Mucosa of descending colon (tissue), 3 donors: ENCODE measurements at places on chromosomes 4 and X. TPM values are rescaled to one million over a fixed set of nuclear protein-coding genes. Genes with fewer than 3 reads are reported as not detected.
A peak's percentile ranks its signal among the peaks of the same experiment; 100 is the strongest.

Gene GAGE1
- total RNA-seq = not detected

Gene CSAG3
- not detected for total RNA-seq

Gene AFF2
- total RNA-seq = not detected

Gene LYAR
- total RNA-seq = 12.9 TPM

DNA sequence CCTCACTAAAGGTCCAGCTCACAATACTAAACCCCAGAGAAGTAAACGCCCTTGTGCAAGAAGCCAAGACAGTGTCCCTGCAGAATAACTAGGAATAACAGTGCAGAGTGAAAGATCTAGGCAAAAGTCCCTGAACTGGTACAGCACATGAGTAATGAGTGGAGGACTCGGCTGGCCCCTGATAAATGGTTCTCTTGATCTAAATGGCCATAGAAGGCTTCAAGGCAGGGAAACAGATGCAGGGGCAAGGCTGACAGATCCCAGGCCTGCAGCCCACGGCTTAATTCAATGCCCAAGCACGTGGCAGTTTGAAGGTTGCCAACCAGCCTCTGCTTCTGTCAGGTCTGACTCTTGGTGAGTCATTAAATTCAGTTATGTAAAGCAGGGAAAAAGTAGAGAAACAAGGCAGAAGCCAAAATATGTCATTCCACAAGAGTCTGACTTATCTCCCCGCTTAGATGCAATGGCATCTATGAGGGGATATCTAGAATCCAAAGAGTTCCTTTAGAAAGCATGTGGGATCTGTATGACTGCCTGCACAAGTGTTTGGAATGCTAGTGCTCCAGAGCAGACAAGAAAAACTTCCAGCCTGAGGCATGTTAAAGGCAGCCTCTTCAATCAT is 121.3 kb downstream of the PRDM5 start:
- DNase-seq = no peak

DNA sequence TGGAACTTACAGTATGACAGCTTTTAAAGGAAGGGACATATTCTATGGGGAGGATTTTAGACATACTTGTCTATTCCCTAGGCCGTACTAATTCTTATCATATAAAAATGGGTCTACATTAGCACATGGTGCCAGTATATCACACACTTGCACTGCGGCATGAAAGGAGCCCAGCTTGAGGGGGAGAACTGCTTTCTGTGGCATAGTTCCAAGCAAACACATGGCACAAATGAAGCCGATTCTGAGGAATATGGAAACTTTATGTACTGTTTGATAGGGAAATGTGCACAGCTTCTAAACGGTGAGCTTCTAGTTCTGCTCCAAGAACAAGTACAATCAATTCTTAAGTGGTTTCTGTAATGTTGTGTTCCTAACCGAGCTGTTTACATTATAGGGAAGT is 675.6 kb upstream of the FTHL17 start:
- DNase-seq = no peak

Gene SCML1
- total RNA-seq = 12.9 TPM

DNA sequence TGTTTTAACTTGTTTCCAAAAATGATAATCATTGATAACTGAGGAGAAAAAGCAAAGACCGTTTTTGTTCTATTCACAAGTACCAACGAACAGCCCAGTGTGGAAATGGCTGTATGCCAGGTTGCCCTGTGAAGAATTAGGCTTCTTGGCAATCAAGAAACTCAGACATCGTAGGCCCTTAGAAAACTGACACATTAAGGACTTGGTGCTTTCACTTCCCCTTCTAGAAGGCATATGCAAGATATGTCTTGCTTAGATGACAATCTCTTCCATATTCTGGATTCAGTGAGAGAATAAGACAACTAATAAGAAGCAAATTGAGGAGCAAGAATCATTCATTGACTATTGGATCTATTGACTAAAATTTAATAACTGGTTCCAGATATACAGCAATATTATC is 56.6 kb downstream of the ANAPC10 start:
- no peak for DNase-seq

DNA sequence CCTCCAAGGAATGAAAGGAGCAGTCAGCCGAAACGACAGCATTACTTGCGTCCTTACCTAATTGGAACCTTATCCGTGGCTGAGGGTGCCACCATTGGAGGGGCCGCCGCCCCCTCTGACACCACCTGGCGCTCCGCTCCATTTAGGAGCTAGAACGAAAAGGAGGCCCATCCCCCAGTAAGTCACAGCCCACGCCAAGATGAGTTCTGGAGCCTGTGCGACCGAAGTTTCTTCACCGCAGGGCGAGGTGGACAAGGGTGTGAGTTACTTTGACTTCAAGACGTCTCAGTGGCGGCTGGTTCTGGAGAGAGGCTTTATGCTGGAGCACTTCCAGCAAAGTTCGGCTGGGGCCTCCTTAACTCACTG is 729 bp upstream of the IRF2 start:
- peak; percentile 73 for DNase-seq

DNA sequence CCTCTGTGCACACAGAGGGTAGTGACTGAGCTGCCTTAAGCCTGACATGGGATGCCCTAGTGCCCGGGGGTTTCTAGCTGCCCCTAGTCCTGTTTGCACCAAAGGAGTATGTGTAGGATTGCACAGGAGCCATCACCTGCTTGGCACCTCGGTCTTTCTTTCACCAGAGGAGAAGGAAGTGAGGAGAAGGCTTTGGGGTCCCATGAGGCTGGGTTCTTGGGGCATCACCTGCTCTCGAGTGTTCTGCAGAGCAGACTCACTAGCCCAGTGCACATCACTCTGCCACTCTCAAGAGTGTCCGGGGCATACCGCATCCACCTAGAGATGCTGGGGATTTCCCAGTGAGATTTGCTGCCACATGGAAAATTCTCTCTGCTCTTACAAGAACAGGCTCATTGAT is 40.5 kb upstream of the GPR78 start:
- no peak for DNase-seq

- no peak for DNase-seq
Observed at GRCh38 chr4:48896845-48897244, 9.7 kb downstream of the OCIAD2 start.

Gene LEF1
- 2.2 TPM for total RNA-seq

DNA sequence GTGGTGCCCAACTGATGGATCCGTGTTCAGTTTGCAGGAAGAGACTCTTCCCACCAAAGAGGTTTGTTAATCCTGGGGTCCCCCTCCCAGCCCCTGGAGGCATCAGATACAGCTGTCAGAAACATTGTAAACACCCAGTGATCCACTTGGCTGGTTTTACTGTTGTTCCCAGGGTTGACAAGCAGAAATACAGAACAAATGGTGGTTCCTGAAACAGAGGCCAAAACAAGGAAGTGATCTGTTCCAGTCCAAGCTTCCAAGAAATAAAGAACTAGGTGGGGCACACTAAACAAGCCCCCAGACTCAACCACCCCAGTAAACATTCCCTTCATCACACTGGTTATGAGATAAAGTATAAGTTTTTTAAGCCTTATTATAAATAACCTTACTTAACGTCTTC is 1.4 kb downstream of the TMLHE start:
- no peak for DNase-seq

Gene RNF128
- 25.5 TPM for total RNA-seq

DNA sequence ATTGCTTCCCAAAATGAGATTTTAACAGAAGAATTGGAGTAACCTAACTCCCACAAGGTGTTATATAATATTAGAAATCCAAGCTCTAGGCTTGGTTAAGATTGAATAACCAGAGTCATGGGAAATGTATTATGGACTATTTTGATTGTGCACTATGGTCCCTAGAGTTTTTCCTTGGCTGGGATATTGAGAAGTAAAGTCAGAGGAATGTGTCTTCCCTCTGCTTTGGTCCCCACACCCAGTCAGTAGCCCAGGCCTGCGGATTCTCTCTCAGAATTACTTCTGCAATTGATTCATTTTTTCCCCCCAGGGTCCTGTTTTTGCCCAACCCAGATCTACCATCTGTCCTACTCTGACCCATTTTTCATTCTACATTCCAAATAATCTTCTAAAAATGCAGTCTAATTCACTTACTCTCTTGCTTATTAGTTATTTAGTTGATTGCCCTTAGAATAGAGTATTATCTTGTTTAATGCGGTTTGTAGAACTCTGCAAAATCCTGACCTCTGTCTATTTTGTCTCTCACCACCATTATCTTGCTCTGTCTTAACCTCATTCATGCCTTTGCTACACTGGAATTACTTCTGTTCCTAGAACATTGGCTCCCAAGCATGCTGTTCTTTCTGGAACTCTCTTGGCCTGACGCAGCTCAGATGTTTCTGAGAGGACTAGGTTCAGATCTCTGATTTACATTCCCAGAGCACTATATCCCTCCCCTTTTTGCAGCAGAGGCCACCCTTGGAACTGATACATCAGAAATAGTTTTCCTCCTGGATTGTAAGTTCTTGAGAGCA is 23.6 kb downstream of the GUCY1A1 start:
- no peak for DNase-seq

GRCh38 chrX:101417981-101418841 is 10.2 kb downstream of the HNRNPH2 start:
- peak; percentile 74 for DNase-seq
